ENCODE measurements at places on chromosomes 7 and 10.

GRCh38 chr10:130364631-130365411 lies 228.6 kb downstream of the GLRX3 start:
- no peak for DNase-seq

DNA sequence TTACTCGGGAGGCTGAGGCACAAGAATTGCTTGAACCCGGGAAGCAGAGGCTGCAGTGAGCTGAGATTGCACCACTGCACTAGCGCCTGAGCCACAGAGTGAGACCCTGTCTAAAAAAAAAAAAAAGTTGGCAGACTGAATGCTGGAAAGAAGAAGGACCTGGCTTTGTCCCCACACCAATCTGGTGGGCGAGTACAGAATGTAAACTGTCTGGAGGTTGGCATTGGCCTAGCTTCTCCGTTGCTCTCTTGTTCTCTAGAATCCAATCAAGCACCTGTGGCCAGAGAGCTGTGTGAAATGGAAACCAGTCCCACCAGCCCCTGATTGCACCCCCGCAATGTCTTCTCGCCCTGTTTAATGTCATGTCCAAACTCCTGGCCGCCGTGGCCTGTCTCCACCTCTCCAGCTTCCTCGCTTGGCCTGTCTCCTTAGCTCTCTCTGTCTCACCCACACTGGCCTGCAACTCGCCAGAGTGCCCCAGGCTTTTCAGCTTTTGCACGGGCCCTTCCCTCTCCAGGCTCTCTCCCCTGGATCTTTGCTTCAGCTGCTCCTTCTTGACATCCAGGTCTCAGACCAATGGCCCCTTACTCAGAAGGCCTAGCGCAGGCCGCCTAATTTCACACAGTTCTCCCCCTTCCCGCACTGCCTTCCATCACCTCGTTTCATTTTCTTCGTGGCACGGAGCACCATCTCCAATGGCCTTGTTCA lies 670 bp upstream of the AGK start:
- DNase-seq = no peak

DNA sequence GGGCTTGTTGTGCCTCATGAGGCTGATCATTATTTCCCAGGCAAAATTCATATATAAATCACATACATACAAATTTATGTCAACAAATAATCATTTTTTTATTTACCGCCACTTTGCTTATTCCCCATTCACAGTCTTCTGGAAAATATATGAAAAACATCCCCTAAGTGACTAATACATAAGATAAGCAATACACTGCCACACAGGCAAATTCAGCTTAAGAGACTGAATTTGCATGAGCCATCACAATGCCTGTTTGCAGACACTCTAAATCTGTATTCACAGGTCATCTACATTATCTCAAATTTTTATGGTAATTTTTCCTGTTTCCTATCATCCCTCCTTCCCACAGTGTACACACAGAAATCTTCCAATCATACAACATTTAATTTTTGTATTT lies 13.2 kb downstream of the OSBPL3 start:
- DNase-seq = no peak

DNA sequence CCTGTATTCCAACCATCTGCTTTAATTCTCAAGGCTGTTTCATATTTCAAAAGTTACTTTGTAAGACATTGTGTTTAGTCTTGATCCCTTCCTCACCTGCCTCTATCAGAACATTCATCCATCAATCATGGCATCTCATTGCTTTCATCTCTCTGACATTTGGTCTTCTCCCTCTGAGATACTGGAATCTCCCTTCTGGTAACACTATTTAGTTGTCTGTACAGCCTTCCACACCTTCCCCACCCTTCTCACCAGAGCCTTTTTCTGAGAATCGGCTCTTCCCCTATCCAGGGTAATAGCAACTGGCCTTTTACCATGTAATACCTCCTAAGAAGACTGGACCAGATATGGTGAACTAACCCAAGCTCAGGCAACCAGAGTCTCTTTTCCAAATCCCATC lies 10.1 kb downstream of the CACNA2D1 start:
- no peak for DNase-seq
